ENCODE measurements at places on chromosomes 5 and 9.

DNA sequence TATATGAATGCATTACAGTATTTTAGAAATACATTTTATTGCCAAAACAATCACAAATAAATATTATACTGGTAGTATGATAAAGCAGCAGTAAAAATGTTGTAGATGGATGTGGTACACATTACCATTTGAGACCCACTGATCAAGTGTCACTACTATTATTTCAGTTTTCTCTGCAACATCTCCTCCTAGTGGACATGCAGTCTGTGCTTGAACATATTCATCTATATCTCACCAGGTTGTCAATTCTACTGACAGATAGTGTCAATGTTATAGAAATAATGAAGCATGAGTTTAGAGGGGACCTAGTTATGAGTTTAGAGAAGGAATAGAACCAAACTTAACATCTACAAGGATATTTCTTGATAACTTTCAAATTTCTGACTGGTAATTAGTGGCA lies 39.2 kb upstream of the ELOVL7 start:
- DNase-seq = no peak

- DNase-seq = no peak
Observed at GRCh38 chr9:19998153-19998552, 209.3 kb upstream of the SLC24A2 start.

DNA sequence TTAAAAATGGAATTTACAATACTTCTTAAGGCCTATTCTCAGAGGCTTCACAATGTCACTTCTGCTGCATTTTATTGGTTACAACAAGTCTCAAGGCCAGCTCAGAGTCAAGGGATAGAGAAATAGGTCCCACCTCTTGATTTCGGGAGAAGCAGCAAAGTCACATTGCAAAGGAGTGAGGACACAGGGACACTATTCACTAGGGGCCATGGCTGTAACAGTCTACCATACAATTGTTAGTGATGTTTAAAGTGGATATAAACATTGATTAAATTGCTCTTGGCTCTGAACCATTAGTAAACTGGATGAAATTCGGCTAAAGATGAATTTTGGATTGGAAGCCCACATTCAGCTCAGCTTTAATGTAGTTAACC lies 21.7 kb upstream of the CMBL start:
- DNase-seq = no peak

DNA sequence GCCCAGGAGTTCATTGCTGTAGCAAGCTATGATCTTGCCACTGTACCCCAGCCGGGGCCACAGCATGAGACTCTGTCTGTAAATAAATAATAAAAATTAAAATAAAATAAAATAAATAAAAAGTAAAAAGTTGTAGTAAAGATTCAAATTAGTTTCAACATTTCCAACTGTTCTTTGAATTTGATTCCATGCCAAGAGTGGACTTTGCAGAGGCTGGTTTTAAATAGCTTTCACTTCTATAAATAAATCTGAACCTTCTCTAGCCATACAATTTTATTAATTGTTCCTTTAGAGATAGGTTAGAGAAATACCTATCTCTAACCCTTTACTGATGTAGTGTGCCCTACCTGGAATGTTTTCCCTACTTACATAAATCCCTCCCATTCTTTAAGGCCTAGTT lies 129.7 kb upstream of the SLIT3 start:
- DNase-seq = no peak

- no peak for DNase-seq
Observed at GRCh38 chr5:169195601-169196000, 105.3 kb downstream of the SLIT3 start.

- DNase-seq = no peak
Observed at GRCh38 chr5:57441557-57441956, 41.1 kb downstream of the ACTBL2 start.

DNA sequence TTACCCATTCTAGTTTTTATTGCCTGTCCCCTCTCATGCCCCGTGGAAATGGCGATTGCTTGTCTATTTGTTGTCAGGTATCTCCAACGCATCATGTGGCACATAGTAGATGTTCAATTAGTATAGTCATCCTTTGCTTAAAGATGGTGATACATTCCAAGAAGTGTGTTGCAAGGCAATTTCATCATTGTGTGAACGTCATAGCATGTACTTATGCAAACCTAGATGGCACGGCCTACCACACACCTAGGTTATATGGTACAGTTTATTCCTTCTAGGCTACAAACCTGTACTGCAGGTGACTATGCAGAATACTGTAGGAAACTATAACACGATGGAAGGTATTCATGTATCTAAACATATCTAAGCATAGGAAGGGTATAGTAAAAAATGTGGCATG lies 163.9 kb upstream of the DAPK1 start:
- no peak for DNase-seq

- no peak for DNase-seq
Observed at GRCh38 chr5:83548581-83548980, 77.0 kb downstream of the VCAN start.

DNA sequence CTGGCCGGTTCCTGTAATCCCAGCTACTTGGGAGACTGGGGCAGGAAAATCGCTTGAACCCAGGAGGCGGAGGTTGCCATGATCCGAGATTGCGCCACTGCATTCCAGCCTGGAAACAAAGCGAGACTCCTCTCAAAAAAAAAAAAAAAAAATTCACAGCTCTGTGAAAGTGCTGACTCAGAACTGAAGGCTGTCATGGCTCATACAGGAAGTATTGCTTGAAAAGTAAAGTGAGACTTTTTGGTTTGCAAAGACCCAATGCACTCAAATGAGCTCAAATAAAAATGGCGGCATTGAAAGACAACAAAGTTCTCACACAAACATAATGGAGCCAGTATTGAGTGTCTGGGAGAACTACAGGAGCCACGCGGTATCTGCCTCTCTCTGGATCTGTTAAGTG lies 202.1 kb downstream of the FBXL7 start:
- DNase-seq = no peak

GRCh38 chr5:66553916-66554575 lies 42.1 kb upstream of the MAST4 start:
- peak; percentile 39 for DNase-seq

GRCh38 chr9:92616199-92616641 lies 53.7 kb downstream of the IPPK start:
- no peak for DNase-seq

- no peak for DNase-seq
Observed at GRCh38 chr5:158275511-158275910, 416.6 kb upstream of the CLINT1 start.

GRCh38 chr5:172648013-172648381 lies 6.9 kb downstream of the NEURL1B start:
- DNase-seq = no peak

DNA sequence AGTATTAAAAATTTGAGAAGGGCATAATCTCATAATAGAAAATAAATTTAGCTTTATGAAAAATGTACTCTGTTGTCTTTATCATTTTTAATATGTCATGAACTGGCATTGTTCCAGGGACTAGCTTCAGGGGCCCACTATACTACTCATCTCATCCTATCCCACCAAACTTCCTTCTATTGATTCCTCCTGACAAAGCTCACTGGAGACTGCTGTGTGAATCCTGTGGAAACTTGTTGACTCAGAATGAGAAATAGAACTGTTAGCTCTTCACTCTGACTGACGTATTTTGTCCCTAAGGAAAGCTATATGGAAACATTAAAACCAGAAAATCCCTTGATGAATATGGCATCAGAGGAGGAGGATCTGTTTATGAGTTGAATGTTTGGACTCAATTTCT lies 29.8 kb upstream of the BNIP1 start:
- no peak for DNase-seq

- DNase-seq = peak; percentile 27
Observed at GRCh38 chr5:164013077-164013670, 507.8 kb downstream of the MAT2B start.

- no peak for DNase-seq
Observed at GRCh38 chr9:121252104-121252851, 15.7 kb upstream of the GSN start.

- no peak for DNase-seq
Observed at GRCh38 chr5:80784451-80784850, 129.7 kb upstream of the DHFR start.

DNA sequence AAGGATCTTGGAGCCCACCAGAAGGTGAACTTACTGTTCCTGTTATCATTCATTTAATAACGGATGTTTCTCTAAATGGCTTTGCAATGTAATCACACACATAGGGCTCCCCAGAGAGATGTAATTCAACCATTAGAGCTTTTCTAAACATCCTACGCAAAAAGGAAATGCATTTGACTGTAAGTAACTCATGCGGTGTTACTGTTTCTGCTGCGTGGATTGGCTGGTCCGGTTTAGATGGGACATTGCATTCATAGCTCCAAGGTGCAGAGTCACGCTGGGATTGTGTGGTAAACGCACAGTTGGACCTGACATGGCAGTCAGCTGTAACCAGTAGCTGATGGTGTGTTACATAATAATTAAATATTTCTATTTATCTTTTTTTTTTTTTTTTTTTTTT lies 185.5 kb upstream of the OTULINL start:
- DNase-seq = no peak

- no peak for DNase-seq
Observed at GRCh38 chr5:135189024-135189423, 155.0 kb upstream of the PITX1 start.

- DNase-seq = no peak
Observed at GRCh38 chr5:145246961-145247744, 588.0 kb downstream of the PRELID2 start.

GRCh38 chr9:133740911-133741310 lies 2.8 kb upstream of the SARDH start:
- DNase-seq = no peak

GRCh38 chr5:81534441-81534840 lies 140.5 kb upstream of the ACOT12 start:
- no peak for DNase-seq

All from activated CD4-positive, alpha-beta T cell treated with anti-CD3 and anti-CD28 coated beads, Interleukin-2, amount 10 ng/mL, durations not matched to agents 7 days and 5 days (primary cell).